Activated CD8-positive, alpha-beta memory T cell treated with anti-CD3 and anti-CD28 coated beads, Interleukin-2, amount 50 U/mL, for 4 hours (primary cell): ENCODE measurements at places on chromosomes 4 and X.

DNA sequence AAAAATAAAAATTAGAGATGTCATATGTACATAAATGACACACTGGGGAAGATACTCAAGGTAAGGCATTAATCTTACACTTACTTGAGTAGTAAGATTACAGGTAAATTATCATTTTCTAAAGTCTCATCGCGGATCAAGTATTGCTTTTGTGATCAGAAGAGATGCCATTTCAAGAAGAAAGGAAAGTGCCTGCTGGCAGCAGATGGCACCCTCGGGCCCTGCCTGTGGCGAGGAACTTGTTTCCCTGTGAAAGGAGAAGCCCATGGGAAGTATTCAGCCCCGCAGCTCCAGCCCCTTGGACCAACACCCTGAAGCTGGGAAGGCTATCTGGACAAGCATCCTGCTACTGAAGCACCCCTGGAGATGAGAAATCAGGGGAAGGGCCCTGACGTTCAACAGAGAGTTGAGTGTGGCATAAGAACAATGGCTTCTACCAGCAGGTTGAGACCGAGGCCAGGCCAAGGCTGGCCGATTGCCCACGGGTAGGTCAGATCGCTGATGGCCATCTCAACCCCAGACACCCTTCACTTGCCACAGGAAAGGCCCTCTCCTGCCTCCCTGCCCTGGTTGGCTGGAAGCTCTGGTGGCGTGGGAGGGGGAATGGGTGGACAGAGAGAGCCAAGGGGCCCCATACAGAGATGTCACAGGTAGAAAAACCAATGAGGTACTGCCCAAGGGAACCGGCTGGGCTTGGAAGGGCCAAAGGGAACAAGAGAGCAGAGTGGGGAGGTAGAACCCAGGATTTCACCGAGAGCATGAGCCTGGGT lies 18.8 kb upstream of the MXD4 start:
- DNase-seq: no peak

GRCh38 chrX:15298201-15298600 lies 17.2 kb downstream of the ASB11 start:
- DNase-seq: no peak

- DNase-seq: no peak
Observed at GRCh38 chr4:60948008-60948407, 252.1 kb upstream of the ADGRL3 start.

DNA sequence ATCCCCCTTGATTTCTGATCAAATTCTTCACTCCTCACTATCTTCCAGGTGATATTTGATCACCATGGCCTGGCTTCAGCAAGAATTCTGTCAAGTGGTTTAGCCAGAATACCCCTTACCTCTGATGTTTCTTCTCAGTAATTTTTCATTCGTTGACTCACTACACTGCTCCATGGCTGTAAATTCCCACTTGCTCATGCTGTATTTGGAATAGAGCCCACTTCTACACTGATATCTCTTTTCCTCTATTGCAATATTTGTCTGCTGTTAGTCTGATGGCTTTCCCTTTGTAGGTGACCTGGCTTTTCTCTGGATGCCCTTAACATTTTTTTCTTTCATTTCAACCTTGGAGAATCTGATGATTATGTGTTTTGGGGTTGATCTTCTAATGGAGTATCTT lies 73.9 kb upstream of the DIPK2B start:
- no peak for DNase-seq

GRCh38 chr4:36997727-36998126 lies 246.8 kb upstream of the NWD2 start:
- no peak for DNase-seq

- DNase-seq: no peak
Observed at GRCh38 chr4:111849746-111850284, 295.4 kb upstream of the FAM241A start.

DNA sequence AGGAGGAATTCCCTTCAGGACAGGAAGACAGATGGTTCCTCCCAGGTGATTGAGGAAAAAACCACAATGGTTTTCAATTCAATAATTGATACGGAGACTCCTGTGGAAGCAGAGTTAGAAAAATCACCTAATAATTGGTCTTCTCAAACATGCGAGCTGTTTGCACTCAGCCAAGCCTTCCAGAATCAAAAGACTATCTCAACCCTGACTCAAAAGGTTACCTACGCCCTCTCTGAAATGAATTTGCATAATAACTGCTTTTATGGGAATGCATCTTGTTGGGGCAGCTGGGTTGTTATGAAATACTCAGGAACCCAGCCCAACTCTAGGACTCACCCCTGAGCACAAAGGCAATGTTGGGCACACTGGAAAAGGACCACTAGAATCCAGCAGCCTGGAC lies 66.9 kb upstream of the ARSJ start:
- DNase-seq: no peak

DNA sequence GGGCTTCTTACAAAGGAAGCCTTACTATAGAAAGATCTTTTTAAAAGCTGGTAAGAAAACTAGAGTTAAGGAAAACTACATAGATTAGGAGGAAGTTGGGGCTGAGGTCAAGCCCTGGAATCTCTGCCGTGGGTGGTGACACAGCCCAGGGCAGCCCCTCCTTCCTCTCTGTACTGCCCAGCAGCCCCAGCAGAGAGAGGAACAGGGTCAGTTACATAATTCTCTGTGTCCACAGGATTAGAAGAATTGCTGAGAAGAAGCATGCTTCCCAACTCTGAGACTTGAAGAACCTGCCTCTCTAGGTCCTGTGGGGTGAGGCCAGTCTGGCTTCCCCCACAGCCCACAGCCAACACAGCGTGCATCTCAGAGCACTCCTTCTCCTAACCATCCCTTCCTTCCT lies 9.2 kb upstream of the ABLIM2 start:
- DNase-seq: no peak

DNA sequence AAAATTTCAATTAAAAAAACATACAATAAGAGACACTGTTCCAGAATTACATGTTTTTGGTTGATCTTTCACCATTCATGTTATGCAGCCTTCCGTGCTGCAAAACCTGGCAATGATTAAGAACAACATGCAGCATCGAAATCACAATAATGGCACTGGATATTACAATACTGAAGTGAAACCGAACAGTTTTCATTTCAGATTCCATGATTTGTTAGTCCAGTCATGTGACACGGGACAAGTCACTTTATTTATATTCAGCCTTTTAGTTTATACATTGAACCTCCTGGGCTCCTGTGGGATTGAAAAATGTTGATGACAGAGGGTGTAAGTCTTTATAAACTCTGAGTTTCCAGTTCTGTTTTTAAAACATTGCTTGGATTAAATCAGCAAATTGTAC lies 142.5 kb upstream of the TTC29 start:
- DNase-seq: no peak

DNA sequence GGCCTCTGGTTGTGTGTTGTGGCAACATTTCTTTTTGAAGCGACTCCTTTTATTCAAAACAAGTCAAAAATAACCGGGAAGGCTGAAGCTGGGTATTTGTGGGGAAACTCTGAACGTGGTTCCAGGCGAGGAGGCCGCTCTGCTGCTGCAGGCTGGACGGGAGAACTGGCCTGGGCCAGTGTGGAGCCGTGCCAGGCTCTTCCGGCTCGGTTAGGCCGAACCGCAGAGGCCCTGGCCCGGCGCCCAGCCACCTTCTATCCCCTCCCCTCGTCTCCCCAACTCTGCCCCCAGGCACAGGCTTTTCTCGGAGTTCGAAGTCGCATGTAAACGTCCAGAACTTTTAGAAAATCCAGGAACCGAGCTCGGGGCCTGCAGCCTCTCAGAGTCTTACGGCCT lies 2.4 kb upstream of the BCOR start:
- DNase-seq: no peak

DNA sequence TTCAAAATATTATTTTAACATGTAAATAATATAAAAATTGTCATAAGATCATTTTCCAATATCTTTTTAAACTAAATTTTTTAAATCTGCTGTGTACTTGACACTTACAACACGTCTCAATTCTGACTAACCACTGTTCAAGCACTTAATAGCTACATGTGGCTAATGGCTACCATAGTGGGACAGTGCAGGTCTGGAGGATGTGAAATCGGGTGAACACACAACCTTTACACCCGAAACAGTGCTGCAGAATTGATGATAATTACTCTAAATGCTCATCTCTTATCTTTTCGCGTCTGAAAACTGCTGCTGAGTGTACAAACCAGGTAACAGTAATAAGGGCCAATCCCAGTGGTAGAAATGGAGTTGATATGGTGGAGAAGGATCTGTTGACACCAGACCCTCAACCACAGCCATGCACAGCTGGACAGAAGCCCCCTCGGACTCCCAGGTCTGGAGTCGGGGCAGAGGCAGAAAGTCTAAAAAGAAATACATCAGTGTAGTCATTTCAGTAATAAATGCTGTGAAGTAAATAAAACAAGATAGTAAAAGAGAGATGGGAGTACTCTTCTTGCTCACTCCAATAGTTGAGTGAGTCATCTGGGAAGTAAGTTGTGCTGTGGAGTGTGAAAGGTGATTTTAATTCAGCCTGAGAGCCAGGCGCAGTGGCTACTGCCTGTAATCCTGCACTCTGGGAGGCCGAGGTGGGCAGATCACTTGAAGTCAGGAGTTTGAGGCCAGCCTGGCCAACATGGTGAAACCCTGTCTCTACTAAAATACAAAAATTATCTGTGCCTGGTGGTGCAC lies 150.0 kb downstream of the CBR4 start:
- no peak for DNase-seq

DNA sequence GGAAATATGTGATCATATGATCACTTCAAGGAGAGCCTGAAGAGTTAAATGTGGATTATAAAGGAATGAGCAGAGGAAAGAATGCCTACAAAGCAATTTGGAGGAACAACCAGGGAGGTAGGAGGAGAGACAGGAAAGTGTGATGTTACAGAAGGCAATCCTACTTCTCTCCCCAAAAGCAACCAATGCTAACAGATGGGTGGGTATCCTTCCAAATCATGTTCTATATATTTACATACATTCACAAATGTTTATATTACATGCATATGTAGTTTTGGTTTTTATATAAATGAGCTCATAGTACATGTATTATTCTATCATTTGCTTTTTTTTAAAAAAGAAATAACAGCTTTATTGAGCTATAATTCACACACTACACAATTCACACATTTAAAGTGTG lies 56.0 kb downstream of the ZCCHC12 start:
- no peak for DNase-seq

- no peak for DNase-seq
Observed at GRCh38 chrX:136189222-136189621, 41.9 kb downstream of the FHL1 start.

DNA sequence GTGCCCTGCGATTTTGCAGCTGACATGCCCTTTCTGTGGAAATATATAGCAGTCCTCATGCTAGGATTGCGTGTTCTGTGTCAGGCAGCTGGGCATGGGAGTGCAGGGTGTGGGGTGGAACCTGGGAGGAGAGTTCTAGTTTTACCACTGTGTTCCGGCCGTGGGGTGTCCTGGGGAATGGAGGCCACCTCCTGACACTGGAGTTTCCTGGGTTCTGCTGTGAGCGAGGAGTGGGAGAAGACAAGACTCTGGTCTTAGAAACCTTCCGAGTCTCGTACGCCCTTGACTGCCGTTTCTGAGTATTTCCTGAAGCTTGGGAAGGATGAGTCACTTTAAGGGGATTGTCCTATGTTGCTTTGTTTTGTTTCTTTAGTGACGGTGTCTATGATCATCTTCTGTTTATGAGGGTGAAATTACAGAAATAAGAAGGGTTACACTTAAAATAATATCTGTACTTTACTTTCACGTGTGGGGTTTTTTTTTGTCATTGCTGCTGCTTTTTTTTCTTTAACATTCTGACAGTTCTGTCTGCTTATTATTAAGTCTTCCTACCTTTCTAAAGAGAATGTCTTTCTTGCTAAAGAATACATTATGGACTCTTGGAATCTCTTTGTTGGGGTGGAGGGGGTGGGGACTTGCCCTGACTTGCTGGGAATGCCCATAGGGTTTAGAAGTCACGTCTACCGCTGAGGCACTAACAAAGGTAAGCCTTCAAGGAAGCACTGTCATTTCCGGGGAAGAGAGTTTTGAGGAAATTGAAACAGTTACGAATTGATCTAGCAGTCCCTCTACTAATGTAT lies 19.1 kb downstream of the CD99 start:
- no peak for DNase-seq

DNA sequence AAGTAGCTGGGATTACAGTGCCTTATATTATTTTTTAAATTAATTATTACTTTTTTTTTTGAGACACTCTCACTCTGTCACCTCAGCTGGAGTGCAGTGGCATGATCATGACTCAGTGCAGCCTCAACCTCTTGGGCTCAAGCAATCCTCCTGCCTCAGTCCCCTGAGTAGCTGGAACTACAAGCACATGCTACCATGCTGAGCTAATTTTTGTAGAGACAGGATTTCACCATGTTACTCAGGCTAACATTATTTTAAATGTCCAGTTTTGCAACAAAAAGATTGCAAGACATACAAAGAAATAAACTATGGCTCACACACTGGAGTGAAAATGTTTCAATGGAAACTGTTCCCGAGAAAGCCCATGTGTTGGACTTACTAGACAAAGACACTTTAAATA lies 59.2 kb downstream of the MND1 start:
- DNase-seq: no peak

DNA sequence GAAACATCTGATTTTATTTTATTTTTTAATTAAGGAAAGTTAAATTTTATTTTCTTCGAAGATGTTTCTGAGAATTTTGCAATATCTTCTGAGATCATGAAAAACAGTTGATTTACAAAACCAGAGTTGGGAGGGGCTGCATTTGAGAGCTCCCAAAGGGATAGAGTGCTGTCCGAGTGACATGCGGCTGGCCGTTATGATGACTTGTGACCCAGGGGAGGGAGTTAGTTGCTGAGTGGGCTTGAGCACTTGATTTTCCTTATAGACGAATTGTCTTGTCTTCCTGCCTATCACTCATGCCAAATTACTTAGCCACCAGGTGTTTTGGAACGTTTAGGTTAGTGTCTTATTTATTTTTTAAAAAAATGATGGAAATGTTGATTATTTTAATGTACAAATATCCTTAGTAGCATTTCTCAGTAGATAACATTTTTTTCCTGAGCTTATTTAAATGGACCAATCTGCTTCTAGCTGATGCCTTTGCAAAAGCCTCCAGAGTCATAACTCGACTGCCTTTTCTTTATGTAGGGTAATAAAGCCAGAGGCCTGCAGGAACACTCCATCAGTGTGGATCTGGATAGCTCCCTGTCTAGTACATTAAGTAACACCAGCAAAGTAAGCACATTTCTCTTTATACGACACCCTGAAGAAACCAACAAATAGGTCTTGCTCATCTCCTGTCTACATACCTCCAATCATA lies 85.2 kb downstream of the PTTG2 start:
- DNase-seq: no peak

GRCh38 chr4:78227411-78228057 lies 170.4 kb downstream of the FRAS1 start:
- DNase-seq: no peak

GRCh38 chrX:69988955-69989394 lies 60.8 kb downstream of the AWAT2 start:
- DNase-seq: no peak
